ENCODE measurements at places on chromosomes 3 and 15.

DNA sequence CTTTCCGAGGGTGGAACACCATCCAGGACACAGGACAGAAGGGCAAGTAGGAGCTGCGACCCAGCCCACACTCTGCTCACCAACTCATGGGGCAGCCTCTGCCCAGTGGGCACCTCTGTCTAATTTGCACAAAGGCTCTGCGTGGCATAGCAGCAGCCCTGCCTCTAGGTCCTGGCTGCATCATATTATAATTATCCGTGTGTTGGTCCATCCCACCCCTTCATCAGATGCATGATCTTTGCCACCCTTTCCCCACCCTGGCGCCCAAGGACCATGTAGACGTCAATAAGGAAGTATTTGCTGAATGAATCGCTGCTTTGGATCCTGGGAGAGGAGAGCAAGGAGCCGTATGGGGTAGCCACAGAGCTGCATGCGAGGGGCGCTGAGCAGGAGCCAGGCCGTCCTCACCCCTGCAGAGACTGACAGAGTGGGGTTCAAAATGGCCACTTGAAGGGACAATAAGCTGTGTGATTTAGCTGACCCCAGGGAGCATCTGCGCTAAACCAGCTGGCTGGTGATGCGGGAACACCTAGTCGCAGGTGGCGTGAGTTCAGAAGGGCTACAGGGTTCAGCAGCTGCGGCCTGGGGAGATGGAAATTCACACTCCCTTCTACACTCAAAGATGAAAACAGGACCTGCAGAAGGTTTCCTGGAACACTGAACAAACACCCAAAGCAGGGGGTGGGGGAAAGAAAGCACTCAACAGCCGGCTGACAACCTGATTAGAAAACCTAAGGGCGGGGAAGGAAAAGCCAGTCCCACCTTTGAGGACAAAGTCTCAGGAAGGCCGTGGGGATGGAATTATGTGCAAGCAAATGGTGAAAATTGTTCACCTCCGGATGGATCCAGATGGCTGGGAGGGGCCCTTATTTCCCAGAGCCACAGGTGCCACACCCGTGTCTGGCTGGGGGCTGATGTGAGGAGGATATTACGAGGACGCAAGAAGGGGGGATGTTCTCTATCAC is 6.4 kb downstream of the MGLL start:
- DNase-seq = no peak

- DNase-seq = no peak
These were observed 33.1 kb downstream of the RBP2 start for GRCh38 chr3:139443186-139443585.

DNA sequence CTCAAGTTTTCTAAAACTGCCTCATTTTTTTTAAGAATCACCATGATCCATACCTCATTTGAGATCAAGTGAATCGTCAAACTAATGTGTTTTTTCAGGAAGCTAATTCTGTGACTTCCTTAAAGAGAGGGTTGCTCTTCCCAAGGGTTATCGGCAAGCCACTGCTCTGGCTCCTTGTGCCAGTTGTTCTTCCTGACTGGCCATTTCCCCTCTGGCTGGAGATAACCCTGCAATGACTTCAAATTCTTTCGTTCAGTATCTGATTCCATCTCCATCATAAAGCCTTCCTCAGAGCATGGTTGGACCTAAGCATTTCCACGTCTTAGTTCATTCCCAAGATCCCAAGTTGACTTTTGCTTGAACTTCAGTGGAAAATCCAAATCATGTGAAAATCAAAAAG is 167.1 kb downstream of the MECOM start:
- no peak for DNase-seq

DNA sequence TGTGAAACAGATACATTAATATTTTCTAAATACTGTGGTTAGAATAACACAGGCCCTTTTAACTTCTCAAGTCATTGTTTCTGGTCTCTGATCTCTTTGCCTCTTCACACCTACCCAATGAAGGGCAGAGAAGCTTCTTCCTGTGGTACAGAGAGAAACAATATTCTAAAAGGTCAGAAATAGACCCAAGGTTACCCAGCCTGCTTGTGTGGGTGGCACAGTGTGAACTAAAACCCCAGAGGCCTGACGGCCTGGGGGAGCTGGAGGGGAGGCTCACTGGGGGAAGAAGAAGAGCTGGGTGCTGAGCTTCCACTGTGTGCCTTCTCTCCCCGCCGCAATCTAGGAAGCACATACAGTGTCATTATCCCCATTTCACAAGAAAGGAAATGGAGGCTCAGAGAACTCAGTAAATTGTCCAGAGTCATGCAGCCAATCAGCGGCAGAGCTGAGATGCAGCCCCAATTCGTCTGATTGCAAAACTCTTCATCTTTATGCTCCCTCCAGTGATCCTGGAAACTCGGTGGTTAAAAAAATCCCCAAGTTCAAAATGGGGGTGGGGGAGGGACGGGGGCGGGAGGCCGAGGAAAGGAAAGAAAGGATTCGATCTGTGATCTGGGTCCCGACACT is 64.1 kb upstream of the HEG1 start:
- DNase-seq = no peak

- peak; percentile 2 for DNase-seq
These were observed 31.7 kb downstream of the SPINK8 start for GRCh38 chr3:48301800-48302166.

DNA sequence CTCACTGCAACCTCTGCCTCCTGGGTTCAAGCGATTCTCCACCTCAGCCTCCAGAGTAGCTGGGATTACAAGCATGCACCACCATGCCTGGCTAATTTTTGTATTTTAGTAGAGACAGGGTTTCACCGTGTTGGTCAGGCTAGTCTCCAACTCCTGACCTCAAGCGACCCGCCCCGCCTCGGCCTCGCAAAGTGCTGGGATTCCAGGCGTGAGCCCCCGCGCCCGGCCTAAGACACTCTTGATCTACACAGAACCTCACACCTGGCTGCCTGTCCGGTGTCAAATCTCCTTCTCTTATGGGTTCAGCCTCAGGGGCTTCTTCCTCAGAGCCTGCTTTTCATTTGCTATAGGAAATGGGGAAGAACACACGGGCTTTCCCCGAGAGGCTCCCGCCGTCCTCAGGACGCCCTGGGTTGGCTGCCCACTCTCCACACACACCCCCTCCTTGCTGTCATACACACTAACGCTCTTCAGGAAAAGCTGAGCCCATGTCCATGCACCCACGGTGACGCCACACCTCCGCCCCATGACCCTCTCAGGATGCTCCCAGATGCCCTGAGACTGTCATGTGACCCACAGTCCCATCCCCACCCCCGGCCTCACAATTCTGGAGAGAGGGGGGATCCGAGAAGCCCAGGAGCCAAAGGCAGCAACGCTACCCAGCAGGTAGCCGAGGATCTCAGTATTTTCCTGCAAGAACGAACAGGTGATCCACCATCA is 10.4 kb downstream of the TMEM44 start:
- DNase-seq = no peak

DNA sequence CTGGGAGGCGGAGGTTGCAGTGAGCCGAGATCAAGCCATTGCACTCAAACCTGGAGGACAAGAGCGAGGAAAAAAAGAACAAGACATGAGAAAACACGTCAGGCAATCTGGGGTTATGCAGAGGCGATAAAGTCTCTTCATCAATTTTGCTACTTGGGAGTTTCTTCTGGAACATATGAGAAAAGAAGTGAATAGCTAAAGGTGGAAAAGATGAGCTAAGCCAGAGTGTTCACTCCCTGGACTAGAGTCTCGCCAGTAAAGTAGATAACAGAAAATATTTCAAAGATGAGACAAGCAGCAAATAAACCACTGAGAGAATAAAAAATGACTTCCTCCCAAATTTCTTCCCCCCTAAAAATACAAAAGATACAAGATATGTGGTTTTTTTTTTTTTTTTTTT is 188.4 kb upstream of the HES1 start:
- DNase-seq = no peak

- DNase-seq = no peak
These were observed 145.4 kb upstream of the PROK2 start for GRCh38 chr3:71930056-71930991.

DNA sequence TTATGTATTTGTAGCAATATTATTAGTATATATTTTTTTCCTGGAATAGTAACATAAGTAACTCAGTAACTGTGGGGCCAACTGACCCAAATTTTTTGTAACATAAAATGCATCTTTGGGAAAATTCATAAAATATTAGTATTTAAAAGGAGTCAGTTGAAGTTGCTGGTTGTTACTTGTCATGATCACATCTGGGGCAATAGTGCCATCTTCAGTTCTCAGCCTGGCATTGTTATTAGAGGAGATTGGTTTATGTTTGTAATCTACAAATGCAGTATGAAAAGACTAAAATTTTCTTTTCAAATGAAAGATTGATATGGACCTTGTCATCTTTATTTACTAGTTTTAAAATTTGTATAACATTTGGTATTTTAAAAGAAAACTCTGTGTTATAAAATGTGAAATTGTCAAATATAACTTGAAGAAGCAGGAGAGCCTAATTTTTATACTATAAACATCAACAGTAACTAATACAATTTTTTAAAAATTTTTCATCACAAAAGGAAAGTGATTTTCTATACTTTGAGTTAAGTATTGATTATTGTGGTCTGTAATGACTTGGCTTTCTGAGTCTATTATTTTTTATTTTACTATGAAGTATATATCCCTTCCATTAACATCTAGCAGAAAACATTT is 38.8 kb upstream of the MLF1 start:
- DNase-seq = peak; percentile 12

Data from GF-D8 (cell line).